ENCODE measurements at places on chromosomes 3 and 15.
A peak's percentile ranks its signal among the peaks of the same experiment; 100 is the strongest.

GRCh38 chr3:64354221-64354620 is 129.0 kb upstream of the PRICKLE2 start:
- no peak for DNase-seq

DNA sequence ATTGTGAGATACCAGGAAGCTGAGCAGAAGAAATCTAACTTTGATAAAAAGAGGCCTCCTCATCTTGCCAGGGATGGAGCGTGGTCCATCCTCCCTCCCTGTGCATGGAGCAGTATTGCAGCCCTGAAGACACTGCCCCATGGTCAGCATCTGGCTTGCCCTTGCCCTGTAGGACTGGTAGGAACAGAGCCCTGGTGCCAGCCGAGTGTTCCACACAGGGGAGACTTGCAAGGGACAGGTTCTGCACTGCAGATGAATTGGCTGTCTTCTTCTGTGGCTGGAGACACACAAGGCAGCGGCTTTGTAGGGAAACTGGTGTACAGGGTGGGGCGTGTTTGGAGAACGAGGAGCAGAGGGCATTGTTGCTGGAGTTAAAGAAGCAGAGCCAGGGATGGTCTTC is 110.5 kb downstream of the APBA2 start:
- DNase-seq, result no peak

DNA sequence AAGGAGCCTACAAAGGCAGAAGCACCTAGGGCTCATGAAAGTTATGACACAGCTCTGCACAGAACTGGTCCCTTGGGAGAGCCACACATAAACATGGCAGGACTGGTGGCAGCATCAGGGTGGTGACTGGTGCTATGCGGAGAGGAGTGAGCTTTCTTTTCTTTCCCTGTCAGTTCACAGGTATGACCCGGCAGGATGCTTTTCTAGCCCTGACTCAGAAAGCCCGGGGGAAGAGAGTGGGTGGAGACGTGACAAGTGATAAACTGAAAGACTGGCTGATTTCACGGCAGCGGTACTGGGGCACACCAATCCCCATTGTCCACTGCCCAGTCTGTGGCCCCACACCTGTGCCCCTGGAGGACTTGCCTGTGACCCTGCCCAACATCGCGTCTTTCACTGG is 103.0 kb downstream of the LARS2 start:
- DNase-seq, result no peak

DNA sequence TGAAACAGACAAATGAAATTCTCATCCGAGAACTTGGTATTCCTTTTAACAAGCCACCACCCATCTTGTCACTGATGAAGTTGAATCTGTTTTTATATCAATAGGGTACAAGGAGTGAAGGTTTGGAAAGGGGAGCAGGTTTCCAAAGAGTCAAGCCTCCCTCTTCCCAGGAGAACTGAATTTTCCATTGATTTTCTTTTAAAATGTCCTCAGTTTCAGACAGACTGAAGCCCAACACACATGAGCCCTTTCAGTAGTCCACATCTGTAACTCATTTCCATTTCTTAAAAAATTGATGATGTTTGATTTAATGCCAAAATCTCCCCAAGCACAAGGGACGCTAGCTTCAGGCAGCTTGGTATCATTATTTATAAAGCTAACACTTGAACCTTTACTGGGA is 187.7 kb downstream of the FOXB1 start:
- no peak for DNase-seq

- DNase-seq, result no peak
Measured at GRCh38 chr3:45319996-45320305, 68.4 kb upstream of the LARS2 start.

DNA sequence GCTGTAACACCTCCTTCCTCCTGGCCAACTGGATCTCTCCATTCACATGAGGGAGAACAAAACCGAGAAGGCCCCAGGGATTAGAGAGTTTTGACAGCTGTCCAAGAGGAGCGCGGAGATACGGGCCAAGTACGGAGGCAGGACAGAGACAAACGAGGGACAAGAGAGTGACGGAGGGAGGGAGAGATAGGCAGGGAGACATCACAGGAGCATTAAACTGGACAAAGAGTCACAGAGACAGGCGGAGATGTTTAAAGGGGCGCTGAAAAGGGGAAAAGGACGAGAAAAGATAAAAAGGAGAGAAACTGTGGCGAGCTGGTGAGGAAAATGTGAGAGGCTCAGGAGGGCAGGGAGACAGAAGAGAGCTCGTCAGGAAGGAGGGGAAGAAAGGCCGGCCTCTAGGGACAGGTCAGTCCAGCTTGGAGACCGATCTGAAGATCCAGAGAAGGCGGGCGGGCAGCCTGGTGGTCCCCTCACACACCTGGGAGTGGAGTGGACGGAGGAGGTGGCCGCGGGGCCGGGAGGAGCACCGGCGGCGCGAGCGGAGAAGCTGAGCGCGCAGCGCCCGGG is 40.5 kb upstream of the ROPN1 start:
- DNase-seq, result peak; percentile 70

- no peak for DNase-seq
Measured at GRCh38 chr15:37094333-37094914, 5.9 kb downstream of the MEIS2 start.

DNA sequence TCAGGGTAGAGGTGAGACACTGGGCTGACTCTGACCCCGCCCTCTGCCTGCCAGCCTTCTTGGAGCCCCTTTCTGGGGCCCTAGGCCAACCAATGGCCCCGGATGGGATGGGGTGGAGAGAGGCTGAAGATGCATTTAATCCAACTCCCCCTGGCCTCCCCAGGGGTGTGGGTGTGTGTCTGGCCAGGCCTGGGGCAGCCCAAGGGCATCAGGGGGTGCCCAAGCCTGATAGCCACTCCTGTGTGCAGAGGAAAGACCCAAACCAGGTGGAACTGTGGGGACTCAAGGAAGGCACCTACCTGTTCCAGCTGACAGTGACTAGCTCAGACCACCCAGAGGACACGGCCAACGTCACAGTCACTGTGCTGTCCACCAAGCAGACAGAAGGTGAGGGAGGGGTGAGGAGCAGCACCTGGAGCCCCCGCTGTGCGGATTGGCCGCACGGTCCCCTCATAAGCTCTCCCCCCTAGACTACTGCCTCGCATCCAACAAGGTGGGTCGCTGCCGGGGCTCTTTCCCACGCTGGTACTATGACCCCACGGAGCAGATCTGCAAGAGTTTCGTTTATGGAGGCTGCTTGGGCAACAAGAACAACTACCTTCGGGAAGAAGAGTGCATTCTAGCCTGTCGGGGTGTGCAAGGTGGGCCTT is 9.5 kb downstream of the SPINT1 start:
- no peak for DNase-seq

GRCh38 chr3:21464746-21465145 is 286.3 kb downstream of the ZNF385D start:
- DNase-seq, result no peak

- DNase-seq, result no peak
Measured at GRCh38 chr3:140731440-140732119, 53.7 kb downstream of the TRIM42 start.

DNA sequence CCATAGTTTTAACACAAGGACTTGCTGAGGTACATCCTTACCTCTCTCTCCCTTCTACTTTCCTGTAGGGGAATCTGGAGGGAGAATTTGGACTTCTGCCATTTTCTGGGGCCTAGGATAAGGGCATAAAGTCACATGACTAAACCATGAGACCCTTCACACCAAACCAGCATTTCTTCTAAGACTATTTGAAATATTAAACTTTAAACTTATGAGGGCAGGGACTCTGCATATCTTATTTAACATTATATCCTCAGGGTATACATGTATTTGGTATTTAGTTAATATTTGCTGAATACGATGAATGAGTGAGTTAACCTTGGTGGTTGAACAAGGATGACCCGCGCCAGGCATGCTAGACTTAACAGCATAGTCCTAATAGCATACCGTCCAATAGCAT is 63.4 kb downstream of the USP13 start:
- no peak for DNase-seq

All from left forelimb (tissue), 1 donor.